HAP-1 (cell line): ENCODE measurements at places on chromosomes 11 and 22.

DNA sequence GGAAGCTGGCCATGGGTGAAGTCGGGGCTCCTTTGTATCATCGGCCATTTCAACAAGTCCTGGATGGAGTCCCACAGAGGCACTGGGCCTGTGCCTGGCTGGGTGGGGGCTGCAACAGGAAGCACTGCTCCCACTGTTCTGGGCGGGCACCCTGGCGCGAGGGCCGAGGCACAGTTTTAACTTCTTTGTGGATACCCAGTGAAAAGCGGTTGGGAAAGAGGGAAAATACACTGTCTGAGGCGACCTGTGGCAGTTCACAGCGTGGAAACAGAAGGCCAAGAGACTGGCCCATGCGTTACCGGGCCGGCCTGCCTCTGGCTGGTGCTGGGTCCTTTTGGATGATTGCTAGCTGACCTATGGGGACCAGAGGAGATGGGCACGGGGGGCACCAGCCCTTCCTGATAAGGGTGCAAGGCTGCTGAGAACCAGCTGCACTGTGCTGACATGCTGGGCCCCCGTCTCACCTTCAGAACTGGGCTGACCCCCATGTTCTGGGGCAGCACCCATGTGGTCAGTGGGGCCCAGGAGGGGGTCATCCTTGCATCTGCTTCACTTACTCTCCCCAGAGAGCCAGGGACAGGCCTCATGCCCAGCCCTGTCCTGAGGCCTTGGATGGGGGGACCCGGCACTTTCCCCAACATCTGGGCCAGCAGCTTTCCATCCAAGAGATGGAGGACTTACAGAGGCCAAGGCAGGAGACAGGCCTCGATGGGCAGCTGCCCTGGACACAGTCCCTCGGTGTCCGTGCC, 4.2 kb downstream of the OVOL1 start:
- no peak for DNase-seq

DNA sequence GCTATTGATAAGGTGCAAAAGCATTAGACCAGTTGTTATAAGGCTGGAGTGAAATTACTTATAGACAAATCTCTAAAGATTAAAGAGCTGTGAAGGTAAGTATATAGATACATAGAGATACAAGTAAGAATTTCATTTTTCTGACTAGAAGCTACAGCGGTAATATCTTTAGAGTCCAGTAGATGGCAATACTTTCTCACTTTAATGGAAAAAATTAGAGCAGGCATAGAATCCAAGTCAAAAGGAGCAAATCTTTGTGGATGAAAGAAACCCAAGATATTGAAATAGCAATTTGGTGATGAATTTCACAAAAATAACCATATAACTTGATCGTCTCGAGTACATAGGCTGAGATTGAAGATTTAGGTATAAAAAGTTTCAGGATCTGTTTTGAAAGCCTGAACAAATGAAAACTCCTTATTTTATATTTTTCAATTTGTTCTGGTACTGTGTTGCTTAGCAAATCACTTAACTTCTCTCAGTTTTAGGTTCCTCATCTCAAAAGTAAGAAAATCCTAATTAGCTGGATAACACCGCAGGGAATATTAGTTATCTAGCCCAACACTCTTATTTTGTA, 81.9 kb downstream of the UVRAG start:
- DNase-seq, result no peak

GRCh38 chr11:102985850-102986249, 30.3 kb upstream of the MMP13 start:
- DNase-seq, result no peak

- peak; percentile 8 for DNase-seq
Observed at GRCh38 chr11:35083431-35084238, 55.3 kb upstream of the CD44 start.

GRCh38 chr11:66762088-66762487, 33.1 kb upstream of the SPTBN2 start:
- DNase-seq, result no peak

- no peak for DNase-seq
Observed at GRCh38 chr22:37280718-37281117, 1.6 kb upstream of the CYTH4 start.

- no peak for DNase-seq
Observed at GRCh38 chr11:3655547-3655946, 10.6 kb downstream of the ART1 start.

DNA sequence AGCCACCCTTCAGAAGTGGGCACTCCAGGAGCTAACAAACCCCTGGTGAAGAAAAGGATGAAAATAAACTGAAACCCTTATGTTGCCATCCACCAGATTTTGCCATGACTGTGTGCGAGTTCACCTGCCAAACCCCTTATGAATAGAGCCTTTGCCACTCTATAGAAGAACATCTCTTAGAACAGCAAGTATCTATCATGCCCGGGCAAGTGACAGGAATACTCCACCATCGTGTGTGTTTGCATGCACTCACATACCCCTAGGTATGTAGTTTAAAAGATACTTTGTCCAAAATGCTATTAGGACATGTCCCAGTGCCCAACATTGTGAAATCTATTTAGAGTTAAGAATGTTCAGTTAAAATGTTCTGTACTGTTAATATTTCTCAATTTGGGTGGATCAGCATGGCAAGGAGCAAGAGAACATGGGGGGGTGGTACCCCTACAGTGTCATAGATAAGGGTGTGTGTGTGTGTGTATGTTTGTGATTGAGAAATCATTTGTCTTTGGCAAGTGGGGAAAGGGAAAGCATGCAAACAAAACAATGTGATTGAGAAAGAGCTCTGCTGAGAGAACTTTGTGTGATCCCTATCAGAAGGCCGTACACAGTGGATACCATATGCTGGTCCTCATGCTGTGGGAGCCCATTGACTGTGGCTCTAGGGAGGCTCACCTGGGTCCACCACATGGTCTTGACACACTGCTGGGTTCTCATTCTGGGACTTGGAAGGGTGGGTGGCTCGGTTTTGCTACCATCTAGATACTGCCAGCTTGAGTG, 94.9 kb downstream of the ZBTB16 start:
- DNase-seq, result no peak

DNA sequence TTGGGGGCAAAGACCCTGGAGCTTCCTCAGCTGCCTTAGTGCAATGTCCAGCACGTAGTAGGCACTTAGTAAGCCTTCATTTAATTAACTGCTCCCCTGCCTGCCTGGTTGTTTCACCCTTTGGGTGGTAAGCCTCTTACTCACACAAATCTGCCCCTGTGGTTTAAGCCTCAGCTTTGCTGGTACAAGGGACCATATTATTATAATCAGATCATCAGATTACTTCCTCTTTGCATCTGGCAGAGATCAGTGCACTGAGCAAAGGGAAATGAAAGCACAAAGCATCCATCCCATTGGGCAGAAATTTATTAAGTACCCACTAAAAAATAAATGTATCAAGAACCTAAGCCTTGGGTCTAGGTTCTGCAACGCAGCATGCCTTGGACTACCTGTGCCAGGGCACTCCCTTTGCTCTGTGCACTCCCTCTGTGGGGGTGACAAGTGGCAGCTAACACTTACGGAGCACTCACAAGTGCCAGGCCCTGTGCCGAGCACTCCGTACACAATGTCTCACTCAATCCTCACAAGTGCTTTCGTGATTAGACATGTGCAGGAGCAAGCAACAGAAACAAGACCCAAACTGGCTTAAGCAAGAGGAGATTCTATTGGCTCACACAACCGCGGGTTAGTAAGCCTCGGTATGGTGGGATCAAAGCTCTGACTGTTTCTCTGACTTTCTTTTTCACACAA, 34.9 kb upstream of the DAGLA start:
- no peak for DNase-seq

DNA sequence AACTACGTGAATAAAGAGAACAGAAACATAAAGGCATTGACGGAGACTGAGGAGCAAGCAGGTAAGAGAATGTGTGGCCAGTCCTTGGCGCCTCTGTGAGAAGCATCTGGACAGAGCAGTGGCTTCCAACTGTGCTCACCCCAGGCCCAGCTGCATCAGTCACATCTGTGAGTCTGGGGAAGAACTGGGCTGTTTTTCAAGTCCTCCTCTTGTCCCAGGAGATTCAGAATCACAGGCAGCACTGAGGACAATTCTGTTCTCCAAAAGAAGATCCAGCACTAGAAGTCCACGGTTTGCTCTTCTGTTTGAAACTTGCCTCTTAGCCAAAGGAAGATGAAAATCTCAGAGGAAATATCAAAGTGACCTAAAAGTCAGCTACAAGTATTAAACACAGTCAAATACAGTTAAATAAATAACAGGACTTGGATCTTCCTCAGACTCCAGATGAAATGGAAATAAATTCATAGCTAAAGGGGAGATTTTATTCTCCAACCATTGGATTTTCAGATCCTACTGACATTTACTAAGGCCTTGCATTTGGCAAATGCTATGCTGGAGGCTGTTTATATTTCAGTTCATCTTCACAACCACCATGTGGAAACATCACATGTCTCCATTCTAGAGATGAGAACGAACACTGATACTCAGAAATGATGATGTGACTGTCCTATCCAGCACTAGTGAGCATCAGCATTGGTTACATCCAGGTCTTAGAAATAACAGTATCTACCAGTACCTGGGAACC, 14.1 kb downstream of the FAM181B start:
- DNase-seq, result no peak

GRCh38 chr11:74011360-74012073, 2.6 kb upstream of the UCP3 start:
- DNase-seq, result no peak

DNA sequence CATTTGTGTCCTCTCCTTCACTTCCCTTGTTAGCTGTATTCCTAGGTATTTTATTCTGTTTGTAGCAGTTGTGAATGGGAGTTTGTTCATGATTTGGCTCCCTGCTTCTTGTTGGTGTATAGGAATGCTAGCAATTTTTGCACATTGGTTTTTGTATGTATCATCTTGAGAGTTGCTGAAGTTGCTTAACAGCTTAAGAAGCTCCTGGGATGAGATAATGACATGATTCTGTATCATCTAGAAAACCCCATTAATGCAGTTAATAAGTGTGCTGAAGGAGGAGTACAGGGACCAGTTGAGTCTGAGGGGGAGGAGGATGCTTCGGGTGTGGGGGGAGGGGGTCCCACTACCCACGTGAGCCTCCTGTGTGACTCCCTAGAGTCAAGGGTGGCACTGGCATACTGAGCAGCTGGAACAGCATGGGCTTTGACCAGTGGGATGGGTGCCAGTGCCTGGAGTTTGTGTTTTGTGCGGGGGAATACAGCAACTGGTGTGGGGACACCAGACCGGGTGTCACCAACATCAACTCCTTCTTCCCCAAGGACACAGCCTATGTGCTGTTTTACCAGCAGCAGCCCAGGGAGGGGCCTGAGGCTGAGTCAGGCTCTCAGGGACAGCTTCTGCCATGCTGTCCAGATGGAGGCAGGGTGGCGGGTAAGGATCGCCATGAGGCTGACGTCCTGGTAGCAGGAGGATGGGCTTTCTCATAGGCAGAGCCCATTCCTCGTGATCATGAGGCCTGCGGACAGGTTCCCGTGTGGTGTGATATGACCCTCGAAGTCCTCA, 24.1 kb downstream of the USP35 start:
- DNase-seq, result no peak

DNA sequence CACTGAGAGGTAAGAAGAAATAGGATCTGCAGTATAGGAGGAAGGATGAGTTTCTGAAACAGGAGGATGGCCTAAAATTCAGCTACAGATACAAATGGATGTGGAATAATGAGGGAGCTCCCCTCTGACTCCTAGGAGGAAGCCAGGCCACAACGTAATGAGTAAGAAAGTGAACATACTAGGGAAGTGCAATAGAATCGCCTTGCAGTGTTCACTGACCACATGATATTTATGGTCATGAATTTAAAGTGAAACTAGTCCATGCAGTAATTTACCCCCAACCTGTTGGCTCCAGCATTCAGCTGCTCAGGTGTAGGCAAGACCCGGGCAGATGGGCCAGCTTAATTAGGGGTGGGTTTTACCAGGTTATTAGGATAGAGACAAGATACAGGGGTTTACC, 101.7 kb downstream of the DEUP1 start:
- DNase-seq, result no peak

DNA sequence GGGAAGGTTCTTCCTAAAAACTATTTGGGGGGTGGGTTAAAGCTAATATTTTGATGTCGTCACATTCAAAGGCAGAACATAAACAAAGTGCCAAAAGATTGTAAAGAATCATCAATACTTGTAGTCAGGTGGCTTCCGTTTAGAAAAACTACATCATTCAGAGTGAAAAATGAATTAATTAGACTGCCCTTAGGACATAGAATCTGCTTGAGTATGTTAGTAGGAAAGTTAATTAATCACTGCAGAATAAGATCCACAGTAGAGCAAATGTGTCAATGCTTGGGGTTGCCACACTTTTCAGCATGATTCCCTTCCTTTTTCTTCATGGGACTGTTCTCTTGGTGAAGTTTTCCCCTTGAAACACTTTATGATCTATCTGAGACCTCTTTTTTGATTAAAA, 166.8 kb upstream of the MTNR1B start:
- no peak for DNase-seq

GRCh38 chr22:32119568-32120235, 39.4 kb downstream of the C22orf42 start:
- DNase-seq, result no peak

- no peak for DNase-seq
Observed at GRCh38 chr11:83363312-83363711, 77.1 kb upstream of the CCDC90B start.

GRCh38 chr22:37148031-37148651, 1.6 kb downstream of the IL2RB start:
- no peak for DNase-seq

GRCh38 chr11:126764231-126764630, 236.3 kb downstream of the KIRREL3 start:
- no peak for DNase-seq

GRCh38 chr22:26702906-26703830, 45.8 kb downstream of the MIAT start:
- no peak for DNase-seq

DNA sequence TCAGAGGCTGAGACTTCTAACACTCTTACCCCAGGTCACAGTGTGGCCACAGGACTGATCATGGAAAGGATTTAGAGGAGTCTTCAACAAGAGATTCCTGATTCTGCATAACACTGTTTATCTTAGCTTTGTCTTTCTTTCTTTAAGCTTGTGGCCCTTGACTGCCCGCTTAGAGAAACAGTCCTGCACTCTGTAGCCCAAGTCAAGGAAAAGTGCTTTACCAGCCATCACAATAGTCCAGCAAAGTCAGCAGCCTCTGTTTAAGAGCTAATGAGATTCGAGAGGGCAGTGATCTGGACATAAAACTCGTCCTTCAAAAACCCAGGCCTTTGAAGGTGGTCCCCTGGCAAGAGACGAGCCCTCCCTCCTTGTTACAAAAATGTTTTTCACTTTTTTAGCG, 30.0 kb downstream of the PRDM10 start:
- DNase-seq, result no peak
